Left forelimb (tissue), 1 donor: ENCODE measurements at places on chromosomes 12 and 14.

GRCh38 chr14:64951724-64952123, 9.2 kb upstream of the GPX2 start:
- DNase-seq = no peak

DNA sequence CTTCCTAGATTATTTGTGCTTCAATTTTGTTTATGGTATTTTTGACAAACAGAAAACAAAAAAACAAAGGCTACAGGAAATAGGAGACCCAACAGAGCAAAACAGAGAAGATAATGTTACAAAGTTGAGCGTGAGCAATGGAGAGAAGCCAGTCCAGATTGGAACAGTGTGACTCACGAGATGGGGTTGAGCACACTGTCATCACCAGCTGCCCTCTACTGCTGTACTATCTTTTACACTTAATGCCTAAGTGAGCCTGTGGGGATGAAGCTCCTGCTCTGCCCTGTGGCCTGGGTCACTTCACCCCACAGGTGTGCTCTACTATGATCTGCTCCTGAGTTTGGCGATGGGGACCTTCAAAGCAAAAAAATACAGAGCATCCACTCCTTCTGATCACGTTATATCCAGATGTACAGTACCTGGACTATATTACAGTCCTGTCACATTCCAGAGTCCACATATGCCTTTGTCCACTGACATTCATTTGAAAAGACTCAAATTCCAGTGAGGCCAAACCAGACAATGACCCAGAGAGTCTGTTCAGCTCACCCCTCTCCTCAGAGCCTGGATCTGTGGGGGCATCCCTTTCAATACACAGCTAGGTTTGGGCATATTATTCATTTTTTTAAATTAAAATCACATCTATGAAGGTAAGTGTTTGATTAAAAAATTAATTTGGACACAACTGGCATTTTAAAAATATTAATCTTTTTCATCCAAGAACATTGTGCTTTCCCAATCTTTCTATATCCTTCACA, 4.4 kb downstream of the IPO8 start:
- DNase-seq = no peak

DNA sequence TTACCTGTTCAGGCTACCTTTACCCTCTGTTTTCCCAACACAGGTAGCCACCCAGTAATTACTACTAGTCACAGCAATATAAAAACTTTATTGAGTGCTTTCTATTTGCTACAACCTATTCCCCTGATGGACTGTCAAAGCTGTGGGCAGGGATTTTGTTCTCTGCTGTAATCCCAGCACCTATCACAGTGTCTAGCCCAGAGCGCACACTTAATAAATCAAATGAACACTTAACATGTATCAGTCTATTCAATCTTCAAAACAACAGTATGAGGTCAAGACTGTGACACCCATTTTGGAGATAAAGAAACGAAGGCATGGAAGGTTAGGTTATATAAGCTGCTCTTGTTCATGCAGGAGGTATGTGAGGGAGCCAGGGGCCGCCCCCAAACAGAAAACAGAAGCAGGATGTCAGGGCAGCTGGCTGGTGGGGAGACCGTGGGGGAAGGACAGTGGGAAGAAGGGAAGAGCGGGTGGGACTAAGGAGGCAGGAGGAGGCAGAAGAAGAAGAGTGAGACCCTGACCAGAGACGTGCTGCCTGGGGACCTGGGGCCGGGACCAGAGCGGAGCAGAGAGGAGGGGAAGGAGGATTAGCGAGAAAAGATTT, 1.7 kb downstream of the TNFRSF1A start:
- DNase-seq = no peak

DNA sequence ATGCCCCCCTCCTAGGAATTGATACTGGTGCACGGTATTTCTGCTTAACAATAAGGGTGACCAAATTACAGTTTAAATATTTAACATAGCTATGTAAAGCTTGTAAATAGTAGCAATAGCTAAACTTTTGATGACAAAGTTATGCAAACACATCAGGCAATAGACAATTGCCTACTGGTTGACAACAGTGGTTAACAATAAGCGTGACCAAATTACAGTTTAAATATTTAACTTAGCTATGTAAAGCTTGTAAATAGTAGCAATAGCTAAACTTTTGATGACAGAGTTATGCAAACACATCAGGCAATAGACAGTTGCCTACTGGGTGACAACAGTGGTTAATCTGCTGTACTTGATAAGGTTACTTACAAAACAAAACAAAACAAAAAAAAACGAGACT, 886.5 kb upstream of the FLRT2 start:
- DNase-seq = no peak

- DNase-seq = no peak
Measured at GRCh38 chr12:113128802-113129663, 6.5 kb downstream of the RASAL1 start.

- no peak for DNase-seq
Measured at GRCh38 chr14:20986811-20987210, 3.0 kb upstream of the METTL17 start.

- no peak for DNase-seq
Measured at GRCh38 chr12:84727961-84728360, 184.6 kb downstream of the SLC6A15 start.

DNA sequence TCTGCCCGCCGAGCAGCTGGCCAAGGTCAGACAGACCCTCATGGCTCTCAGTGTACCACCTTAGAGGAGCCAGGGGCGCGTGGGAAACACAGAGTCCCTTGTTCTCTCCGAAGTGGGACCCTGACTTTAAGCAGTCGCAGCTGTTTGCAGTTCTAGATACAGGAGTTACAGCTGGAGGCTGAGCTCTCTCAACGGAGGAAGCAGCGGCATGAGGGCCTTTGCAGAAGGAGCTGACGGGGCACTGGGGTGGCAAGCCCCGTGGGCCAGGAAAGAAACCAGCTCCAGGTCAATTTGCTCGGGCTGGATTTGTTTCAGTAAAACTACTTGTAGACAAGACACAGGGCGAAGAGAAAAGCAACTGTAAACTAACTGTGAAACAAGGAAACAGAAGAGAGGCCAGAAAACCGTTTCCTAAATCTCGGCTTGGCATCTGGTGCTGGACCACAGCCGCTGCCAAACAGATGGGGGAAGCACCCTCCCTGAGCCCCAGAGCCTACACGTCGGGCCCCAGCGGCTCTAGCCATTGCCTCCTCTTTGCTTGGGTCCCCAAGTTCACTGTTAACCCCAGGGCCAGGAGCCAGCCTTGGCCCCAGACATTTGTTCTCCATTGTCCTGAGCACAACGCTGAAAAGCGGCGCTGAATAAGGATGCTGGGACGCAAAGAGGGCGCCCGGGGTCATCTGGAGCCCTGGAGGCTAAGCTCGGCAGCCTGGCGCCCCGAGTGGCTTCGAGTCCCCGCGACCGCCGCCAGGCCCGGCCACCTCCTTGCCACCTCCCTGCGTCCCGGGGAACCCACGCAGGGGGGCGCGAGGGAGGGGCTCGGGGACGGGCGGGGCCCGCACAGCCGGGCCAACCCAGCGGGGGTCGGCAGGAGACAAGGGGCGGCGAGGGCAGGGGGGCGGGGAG, 914 bp upstream of the PACS2 start:
- no peak for DNase-seq

DNA sequence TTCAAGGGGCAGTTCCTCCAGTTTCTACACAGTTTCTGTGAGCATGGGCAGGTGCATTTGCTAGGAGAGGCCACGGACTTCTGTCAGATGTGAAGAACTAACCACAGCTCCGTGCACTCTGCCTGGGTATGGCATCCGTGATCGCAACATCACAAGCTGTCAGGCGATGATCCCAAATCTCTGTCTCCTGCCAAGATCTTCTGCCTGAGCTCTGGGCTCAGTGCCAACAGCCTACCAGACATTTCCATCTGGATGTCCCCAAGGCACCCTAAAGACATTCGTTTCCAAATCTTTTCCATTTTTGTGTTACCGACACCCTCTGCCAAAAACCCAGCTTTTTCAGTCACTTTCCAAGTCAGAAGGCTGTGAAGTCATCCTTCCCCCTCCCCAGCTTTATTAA, 292.1 kb downstream of the GLT1D1 start:
- DNase-seq = no peak

DNA sequence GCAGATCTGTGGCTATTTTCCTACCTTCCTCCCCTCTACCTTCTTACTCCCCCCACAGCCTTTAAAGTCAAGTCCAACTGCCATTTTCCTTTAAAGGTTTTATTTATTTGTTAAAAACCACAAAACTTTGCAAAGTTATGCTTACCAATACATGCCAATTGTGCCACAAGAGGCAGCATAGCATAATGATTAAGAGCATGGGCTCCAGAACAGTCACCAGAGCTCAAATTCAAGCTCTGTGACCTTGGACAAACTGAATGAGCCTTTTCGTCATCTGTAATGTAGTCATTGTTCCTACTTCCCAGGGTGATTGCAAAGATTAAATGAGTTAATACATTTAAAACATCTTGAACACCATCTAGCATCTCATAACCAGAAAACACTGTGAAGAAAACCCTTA, 13.0 kb upstream of the FMNL3 start:
- DNase-seq = no peak
